Hippocampal formation (tissue), 2 donors: ENCODE measurements at places on chromosomes 5 and 9.
A peak's percentile ranks its signal among the peaks of the same experiment; 100 is the strongest.

- no peak for DNase-seq
Measured at GRCh38 chr9:115170358-115171073, 52.6 kb upstream of the TNC start.

- no peak for DNase-seq
Measured at GRCh38 chr9:38038307-38039089, 30.5 kb downstream of the SHB start.

GRCh38 chr5:65334077-65334476, 147.6 kb downstream of the ADAMTS6 start:
- DNase-seq = no peak

DNA sequence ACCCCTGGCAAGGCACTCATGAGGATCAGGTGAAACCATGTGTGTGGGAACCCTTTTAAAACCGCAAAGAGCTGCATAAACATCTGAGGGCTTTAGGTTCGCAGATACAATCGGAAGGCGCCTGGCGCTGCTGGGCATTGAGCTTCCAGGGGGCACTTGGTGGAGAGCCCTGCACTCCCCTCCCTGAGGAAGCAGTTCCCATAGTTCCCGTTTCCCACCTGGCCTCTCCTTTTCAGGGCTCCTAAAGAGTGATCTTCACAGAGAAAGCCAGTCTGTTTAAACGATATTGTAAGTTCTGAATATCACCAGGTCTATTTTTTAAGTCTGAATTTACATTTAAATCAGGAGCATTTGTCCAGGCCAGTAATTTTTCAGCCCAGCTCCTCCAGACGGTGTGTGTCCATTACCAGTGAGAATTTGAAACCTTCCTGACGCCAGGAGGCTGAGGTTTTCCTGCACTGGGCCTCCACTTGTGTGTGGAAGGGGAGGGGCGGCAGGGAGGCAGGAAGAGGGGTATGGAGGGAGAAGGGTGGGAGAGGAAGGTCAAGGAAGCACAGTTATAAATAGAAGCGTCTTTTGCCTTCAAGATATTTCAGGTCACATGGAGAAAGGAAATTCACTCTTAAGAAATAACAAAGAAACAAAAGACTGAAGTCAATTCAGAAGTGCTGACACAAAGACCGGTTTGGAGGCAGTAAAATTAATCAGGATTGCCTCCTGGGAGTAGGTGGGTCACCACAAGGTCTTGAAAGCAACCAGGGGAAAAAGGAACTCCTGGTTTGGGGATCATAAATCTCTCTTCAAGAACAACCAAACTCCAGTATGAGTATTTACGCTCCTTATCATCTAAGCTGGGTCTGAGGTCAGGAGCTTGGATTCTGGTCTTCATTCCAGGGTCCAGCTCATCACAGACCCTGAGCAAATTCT, 14.3 kb upstream of the MGAT1 start:
- no peak for DNase-seq

GRCh38 chr9:116686693-116687073, 422 bp upstream of the TRIM32 start:
- no peak for DNase-seq

DNA sequence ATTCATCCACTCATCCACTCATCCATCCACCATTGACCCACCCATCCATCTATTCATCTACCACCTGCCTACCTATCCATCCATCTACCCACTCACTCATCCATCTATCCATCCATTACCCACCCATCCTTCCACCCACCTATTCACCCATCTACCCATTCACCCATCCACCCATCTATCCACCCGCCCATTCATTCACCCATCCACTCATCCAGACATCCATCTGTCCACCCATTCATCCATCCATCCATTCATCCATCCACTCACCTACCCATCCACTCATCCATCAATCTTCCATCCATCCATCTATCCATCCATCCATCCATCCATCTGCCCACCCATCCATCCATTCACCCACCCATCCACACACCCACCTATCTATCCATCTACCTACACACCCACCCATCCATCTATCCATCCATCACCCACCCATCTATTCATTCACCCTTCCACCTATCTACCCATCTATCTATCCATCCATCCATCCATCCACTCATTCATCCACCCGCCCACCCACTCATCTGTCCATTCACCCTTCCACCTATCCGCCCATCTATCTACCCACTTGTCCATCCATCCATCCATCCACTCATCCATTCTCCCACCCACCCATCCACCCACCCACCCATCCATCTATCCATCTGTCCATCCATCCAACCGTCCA, 23.2 kb downstream of the PSAT1 start:
- DNase-seq = no peak

DNA sequence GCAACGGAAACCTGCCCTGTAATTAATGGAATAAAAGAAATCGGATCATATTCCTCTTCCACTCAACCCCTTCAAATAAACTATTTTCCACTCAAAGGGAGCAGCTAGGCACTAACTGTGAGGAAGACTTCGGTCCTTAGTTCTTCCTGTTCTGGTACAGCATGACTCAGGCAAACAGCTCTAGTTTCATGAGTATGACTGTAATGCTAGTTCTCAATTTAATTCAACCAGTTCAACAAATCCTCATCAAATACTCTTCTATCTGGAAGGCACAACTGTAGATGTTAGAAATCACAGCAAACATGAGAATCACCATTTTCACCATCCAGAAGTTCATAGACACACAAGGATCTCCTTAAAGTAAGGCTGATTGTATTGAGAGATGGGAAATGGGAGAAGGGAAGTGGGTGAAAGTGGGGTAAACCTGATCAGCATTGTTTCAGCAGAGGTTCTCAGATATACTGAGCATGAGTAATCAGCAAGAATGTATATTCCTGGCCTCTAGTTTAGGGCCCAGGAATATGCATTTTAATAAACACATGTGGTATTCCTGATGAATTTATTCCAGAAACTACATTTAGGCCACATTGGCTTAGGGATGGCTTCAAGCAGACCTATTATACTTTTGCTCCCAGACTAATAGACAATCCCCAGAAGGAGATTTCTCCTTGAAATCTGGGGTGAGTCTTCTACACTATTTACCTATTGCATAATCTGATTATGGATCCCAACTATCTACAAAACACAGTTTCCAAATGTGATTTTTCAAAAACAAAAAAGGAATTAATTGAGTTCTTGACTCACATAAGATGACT, 141.1 kb upstream of the SLC12A2 start:
- no peak for DNase-seq

DNA sequence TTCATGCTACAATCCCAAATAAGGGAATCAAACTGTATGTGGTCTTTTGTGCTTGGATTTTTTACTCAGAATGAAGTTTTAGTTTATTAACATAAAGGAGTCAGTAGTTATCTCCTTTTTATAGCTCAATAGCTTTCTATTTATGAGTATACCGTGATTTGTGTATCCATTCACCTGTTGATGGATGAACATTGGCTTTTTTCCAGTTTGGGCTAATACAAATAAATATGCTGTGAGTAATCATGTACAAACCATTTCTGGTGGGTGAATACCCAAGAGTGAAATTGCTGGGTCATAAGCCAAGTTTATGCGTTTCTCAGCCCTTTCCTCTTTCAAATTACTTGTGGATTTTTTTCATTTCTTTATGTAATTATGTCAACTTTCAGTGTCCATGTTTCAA, 395.3 kb downstream of the OSTF1 start:
- no peak for DNase-seq

GRCh38 chr5:81177061-81177460, 56.1 kb upstream of the CKMT2 start:
- DNase-seq = no peak

- peak; percentile 78 for DNase-seq
Measured at GRCh38 chr5:15013654-15014463, 142.3 kb upstream of the ANKH start.

DNA sequence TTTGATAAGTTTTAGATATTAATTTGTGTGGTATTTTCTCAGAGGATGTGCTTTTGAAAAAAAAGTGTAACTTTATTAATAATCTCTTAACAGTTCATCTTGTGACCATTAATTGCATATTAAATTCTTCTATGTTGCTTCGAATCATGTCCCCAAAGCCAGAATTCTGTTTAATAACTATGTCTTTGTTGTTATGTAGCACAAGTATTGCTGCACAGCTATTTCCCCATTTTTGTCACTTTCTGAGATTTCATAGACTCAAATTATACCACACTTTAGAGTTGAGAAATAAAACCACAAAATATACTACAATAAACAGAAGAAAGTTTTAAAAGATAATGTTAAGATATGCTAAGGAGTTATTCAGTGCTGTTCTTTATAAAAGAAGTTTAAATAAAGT, 2.8 kb downstream of the MEF2C start:
- no peak for DNase-seq

DNA sequence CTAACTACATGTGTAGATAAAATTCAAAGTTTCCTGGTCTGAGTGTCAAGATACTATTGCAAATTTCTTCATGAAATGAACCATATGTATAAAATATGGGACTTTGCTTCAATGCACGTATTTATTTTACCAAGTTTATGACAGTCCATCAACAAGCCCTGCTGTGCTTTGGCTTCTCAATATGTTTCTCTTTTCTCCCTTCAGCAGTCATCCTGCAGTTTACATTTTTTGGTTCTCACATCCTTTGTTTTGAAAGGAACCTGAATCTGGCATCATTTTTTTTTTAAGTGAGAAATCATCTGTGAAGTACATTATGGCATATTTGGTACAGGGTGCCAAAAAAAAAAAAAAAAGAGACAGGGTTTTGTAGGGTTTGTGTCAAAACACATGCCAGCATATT, 65.1 kb downstream of the YIPF5 start:
- no peak for DNase-seq

DNA sequence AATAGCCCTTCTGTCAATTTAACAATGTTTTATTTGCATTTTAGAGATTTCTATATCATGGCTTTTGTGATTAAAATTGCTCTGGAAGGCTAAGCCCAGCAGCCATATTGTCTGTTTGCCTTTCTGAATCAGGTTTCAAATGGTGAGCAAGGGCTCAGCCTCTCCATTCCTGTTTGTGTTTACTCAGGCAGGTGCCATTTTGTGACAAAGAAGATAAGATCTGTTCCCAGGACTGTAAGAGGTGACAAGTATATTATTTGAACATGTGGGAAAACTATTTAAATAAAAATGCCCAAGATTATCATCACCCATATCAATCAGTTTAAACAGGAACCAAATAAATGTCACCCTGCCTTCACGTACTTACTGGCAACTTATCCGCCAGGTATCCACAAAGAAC, 641.3 kb upstream of the KLF4 start:
- no peak for DNase-seq

DNA sequence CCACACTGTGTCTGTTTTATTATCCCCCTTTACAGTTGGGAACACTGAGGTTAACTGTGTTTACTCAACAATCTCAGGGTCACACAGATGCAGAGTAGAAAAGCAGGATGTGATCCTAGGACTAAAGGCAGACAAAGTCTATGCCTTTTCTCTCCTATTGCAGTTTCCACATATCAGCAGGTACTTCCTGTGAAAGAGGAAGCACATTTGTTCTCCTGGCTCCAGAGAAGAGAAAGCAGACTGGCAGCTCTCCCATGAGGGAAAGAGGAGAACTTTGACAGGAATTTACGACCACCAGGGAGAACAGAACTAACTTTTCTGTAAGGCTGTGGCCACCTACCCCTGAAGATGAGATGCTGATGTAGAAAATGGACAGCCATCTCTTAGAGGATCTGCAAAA, 84.2 kb upstream of the TNC start:
- DNase-seq = no peak

- no peak for DNase-seq
Measured at GRCh38 chr9:27518006-27518405, 6.1 kb upstream of the IFNK start.

DNA sequence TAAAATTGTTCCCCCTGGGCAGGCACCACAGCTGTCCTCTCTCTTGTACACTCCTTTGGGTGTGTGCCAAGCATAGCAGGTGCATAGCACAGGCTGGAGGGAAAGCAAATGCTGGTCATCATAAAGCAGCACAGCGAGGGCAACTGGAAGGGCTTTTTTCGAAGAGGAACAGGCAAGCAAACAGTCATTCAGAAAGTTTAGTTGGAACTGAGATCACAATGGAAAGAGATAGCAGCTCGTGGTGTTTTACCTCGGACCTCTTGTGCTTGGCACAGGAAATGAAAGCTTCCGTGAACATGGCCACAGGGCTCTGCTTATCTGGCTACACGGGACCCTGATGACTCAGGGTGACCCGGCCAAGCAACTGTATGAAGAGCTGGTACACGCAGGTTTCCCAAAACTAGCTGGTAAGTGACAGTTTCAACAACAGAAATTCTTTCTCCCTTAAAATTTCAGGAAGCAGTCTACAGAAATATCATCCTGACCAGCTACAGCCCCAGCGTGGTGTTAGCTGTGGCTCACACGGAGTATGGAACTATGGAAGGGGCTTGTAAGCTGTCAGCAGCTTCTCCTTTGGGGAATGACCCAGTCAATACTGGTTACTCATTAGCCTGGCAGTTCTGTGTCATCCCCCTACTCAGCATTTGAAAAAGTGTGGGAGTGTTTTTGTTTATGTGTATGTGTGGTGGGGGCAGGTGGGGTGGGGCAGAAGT, 48.1 kb downstream of the POC5 start:
- DNase-seq = no peak

- DNase-seq = no peak
Measured at GRCh38 chr5:145942201-145942600, 5.8 kb downstream of the SH3RF2 start.

- DNase-seq = no peak
Measured at GRCh38 chr9:127112056-127112455, 10.4 kb downstream of the ANGPTL2 start.

DNA sequence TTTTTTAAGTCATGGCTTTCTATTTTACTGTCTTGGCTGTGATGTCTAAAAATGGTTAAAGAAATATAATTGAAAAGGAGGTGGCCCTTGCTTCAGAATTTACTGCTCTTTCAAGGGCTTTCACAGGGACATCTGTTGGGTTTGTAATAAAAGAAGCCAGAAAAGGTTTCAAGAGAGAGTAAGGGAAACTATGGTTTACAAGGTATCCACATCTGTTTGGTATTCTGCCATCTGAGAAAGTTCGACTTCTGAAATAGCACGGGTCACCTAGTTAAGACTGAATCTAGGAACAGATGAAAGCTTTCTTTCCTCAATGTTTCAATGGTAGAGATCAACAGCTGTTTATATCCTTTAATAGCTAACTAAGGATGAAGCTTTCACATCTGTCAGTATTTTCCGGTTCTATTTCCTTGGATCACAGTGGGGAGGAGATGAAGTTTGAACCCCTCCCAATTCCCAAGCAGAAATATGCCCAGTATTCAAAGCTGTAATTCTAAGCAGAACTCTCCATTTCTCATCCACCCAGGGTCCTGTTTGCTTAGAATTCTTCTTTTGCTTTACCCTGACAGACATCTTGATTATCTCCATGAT, 72.8 kb upstream of the IFNK start:
- DNase-seq = no peak

- no peak for DNase-seq
Measured at GRCh38 chr9:34456151-34456550, 2.2 kb downstream of the FAM219A start.

- DNase-seq = no peak
Measured at GRCh38 chr5:8919096-8919495, 626.8 kb downstream of the SEMA5A start.

- no peak for DNase-seq
Measured at GRCh38 chr5:132271251-132272246, 14.1 kb downstream of the PDLIM4 start.

- DNase-seq = no peak
Measured at GRCh38 chr5:8848366-8848765, 697.5 kb downstream of the SEMA5A start.
